ENCODE measurements at places on chromosomes 6 and 20. TPM values are rescaled to one million over a fixed set of nuclear protein-coding genes. Genes with fewer than 3 reads are reported as not detected.

GRCh38 chr6:63792736-63793464, 157.3 kb downstream of the PHF3 start:
- DNase-seq, result no peak

- DNase-seq, result no peak
Observed at GRCh38 chr6:39834278-39834677, 42.1 kb downstream of the DAAM2 start.

DNA sequence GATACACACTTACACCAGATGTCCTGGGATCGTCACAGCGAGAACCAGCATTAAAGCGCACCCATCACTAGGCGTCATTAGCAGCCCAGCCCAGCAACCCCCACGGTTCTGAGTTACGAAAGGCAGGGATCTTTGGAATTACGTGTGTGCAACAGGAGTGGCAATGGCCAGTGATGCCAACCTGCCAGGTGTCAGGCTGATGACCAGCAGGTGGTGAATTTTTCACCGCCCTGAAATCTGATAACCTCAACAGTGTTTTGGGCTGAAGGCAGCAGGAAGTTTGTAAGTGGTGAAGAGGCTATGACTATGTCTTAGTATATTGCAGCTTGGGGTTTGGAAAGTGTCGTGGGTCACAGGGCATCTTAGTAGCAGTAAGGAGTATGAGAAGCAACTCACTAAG, 166.1 kb downstream of the TMEM242 start:
- no peak for DNase-seq

GRCh38 chr6:82869493-82869892, 196.1 kb downstream of the UBE3D start:
- DNase-seq, result no peak

DNA sequence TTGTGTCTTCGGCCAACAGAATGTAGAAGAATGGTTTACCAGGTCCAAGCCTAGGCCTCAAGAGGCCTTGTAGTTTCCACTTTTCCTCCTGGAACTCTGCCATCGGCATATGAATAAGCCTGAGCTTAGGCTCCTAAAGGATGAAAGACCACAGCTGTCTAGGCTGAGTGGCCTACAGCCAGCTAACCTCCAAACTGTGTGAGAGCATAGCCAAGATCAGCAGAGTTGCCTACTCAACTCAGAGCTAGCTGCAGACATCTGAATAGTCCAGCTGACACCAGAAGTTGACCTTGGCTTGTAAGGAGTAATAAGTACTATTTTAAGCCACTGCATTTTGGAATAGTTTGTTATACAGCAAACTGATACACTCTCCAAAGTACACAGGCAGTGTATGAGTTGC, 52.6 kb upstream of the SMIM29 start:
- peak; percentile 66 for DNase-seq

- no peak for DNase-seq
Observed at GRCh38 chr20:19867074-19867473, 109.0 kb downstream of the RIN2 start.

- DNase-seq, result no peak
Observed at GRCh38 chr6:7559651-7560385, 18.3 kb downstream of the DSP start.

DNA sequence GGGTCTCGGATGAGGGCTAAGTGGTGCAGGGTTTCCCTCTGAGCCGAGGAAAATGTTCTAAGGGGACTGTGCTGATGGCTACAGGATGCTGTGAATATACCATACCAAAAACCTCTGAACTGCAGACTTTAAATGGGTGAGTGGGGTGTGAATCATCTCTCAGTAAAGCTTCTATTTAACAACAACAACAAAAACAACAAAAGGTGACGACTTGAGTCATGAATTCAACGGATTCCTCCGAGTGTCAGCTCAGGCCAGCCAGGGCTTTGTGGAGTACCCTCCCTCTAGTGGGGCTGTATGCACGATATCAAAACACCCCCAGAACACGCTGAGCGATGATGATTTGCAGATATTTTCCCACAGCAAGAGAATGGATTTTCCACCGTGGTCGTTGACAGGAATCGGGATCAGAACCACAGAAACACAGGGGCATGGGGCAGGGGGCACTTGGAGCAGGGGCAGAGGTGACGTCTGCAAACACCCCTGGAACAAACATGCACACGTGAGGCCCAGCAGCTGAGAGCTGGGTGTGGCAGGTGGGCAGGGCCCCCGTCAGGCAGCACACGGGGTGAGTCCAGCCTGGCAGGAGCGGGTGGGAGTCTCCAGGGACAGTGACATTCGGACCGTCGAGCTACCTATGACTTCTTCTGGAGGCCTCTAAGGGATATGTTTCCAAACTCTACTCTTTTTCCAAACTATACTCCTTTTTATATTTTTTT, 38.6 kb downstream of the SLC2A4RG start:
- no peak for DNase-seq

DNA sequence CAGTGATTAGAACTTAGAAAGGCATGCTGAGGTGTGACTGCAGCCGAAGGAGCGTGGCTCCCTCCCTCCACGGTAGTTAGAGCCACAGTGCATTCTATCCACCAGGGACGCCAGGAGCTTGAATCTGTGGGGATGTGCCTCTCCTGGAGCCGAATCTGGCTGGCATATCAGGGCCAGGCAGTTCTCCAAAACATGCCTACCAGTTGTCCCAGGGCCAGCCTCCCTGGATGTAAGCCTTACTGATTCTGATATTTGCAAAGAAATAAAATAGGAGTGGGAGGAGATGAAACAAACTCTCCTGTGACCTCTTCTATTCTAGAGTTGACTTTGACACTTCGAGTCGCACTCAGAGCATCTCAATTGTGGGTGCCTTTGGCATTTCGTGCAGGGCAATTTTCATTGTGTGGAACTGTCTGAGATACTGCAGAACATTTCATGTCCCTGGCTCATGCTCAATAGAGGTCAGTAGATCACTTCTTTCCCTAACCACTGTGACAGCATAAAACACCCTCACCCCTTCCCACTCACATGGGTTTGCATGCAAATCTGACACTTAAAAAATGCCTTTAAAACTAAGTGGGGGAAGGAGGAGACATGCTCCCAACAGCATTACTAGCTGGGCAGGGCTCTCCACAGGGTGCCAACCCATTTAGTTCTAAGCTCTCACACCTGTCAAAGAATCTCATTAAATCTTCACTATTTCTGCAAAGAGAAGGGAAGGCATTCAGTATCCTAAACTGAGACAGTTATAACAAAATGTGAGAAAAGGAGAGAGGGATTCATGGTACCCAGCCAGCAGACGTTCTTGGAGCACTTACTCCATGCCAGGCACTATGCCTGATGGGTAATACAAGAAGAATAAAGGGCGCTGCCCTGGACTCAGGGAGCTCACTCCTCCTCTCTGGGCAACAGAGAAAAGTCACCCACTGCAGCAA, 378.9 kb downstream of the PREX1 start:
- no peak for DNase-seq

GRCh38 chr20:20629556-20630188, 82.8 kb downstream of the RALGAPA2 start:
- DNase-seq, result no peak

GRCh38 chr6:122977180-122977579, 18.9 kb upstream of the CLVS2 start:
- no peak for DNase-seq

DNA sequence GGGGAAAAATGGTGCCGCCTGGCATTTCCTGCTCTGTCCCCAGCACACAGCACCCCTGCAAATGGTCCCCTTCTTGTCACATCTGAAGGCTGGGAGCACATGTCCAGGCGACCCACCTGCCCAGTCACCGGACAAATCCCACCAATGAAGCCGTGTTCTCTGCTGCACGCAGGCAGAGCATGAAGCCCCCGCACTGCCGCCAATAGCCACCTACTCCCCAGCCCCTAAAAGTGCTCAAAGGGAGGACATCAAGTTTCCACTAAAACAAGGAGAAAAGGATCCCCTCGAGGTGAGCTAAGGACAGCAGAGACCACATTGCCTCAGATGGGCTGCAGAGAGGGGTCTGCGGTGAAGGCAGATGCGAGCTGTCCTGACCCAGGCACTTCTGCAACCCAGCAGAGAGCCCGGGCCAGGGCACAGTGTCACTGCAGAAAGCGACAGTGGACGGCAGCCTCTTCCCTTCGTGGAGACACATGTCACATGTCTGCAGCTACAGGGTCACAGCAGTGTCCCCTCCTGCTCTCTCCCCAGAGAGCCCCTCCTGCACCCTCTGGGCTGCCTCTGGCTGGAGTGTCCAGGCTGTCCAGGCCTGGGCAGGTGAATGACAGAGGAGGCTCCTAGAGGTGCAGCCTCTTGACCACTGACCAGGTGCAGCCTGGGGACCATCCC, 221.5 kb downstream of the PREX1 start:
- DNase-seq, result no peak

- DNase-seq, result no peak
Observed at GRCh38 chr20:3797592-3798372, 1.7 kb downstream of the CDC25B start.

DNA sequence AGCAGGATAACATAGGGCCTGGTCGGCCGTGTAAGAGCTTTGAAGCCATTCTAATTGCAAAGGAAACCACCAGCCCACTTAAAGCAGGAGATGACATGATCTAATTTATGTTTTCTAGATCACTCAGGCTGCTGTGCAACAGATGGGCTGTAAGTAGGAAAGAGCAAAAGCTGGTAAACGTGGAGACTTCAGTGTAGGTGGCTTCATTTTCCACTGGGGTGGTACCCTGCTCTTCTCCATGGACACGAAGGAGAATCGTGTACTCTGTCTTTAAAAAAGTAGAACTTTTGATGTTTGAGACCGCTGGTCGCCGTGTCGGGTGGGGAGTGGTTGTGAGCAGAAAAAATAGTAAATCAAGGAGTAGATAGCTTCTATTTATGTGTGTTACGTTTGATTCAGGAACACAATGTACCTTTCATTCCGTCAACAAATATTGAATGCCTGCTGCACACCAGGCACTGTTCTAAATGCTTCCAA, 6.4 kb downstream of the CASS4 start:
- no peak for DNase-seq

DNA sequence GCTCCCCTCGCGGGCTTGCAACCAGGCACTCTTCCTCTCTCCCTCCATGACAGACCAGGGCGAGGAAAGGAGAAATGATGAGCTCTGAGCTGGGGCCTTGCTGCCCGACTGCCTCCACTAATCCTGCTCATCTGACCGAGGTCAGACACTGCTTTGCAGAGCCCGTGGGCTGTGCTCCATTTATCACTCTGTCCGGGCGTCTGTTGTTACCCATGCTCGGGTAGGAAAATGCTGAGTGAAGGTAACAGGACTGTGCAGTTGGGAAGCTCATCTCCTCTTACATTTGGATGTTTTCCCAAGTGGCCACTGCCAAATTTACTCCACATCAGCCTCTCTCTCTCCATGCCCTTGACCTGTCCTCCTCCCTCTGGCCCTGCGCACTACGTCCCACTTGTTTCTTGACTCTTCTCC, 14.6 kb downstream of the RPS6KA2 start:
- no peak for DNase-seq

GRCh38 chr20:25046736-25047666, 10.9 kb downstream of the ACSS1 start:
- peak; percentile 43 for DNase-seq

DNA sequence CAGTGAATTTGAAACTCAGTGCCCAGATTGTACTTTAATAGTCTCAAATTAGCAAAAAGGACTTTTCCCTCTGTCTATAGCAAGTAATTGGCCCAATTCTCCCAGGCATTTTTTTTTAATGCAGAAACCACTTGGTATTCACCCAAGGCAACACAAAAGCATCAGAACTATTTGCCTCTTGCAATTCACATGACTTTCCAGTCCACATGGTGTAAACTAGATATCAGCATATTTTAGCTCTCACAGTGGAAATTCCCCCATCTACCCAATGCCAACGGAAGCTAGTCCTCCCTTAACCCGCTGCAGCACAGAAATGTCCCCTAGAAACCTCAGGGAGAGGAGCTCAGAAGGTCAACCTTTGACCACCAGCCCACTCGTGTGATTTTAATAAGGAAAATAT, 103.4 kb upstream of the CDYL start:
- DNase-seq, result no peak

DNA sequence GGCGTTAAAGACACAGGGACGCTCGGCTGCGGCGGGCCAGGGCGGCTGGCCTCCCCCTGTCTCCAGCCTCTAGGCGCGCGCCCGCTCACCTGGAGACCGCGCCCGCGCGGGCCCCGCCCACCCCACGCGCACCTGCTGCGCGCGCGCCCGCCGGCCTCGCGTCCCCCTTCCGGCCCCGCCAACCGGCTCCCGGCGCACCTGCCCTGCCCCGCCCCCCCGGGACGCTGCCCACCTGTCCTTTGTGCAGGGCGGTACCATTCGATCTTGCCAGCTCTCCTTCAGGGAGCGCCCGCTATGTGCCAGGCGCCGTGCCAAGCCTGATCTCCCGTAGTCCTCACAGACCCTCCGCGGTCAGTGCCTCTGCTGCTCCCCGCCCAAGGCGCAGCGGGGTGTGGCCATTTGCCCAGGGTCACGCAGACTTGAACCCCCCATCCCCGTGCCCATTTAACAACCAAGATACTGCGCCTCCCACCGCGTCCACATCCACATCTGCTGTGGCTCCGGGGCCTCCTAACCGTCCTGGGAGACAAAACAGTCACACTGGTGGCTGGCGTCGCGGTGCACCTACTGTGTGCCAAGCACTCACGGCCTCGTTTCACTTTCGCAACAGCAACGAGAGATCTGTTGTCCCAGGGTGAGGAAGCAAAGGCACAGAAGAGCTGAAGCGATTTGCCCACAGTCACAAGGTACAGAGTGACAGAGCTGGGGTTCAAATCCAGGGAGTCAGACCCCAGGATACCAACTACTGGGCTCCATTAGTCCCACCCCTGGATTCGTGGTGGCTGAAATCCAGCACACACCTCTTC, 48.1 kb downstream of the NOL4L start:
- DNase-seq, result no peak

- no peak for DNase-seq
Observed at GRCh38 chr6:52364480-52365166, 2.7 kb downstream of the PAQR8 start.

- no peak for DNase-seq
Observed at GRCh38 chr20:5161536-5162164, 34.8 kb downstream of the CDS2 start.

- DNase-seq, result no peak
Observed at GRCh38 chr6:17511084-17511483, 89.0 kb upstream of the FAM8A1 start.

DNA sequence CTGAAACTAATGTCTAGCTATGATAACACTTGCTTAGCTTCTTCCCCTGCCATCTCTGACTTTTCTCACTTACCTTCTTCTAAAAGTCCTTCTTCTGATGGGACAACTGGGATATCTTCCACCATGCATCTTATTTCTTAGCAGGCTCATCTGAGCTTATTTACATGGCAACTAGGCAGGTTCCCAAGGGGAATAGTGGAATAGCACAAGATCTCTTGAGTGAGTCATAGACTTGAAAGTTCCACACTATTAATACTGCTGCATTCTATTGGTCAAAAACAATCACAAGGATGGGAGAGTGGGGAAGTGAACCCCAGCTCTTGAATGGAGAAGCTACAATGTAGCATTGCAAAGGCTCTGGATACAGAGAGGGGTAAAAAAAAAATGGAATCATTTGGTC, 142.1 kb downstream of the HAO1 start:
- no peak for DNase-seq

The CDSN gene
- total RNA-seq, result not detected

The SALL4 gene
- total RNA-seq, result 2.6 TPM

The BFSP1 gene
- 0.98 TPM for total RNA-seq

The SLC25A27 gene
- 49.0 TPM for total RNA-seq

The CRISP2 gene
- total RNA-seq, result not detected

The TM9SF4 gene
- total RNA-seq, result 42.9 TPM

The ZSCAN23 gene
- total RNA-seq, result 6.5 TPM

The PPIL4 gene
- 37.4 TPM for total RNA-seq

The CLVS2 gene
- total RNA-seq, result 0.04 TPM

The CDKAL1 gene
- total RNA-seq, result 20.5 TPM
